ENCODE measurements at places on chromosomes 12 and 14.
A peak's percentile ranks its signal among the peaks of the same experiment; 100 is the strongest.

DNA sequence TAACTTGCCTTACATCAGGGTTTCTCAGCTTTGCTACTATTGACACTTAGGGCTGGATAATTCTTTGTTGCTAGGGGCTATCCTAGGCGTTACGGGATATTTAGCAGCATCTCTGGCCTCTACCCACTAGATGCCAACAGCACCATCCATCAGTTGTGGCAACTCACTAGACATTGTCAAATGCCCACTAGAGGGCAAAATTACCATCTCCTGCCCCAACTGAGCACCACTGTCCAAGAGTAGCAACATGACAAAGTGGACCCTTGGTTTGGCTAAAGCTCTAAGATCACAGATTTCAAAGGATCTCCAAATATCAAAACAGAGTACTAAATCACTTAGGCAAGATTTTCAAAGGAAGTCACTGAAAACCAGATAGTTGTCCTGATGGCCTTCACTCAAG, 251.7 kb upstream of the TBX3 start:
- DNase-seq = no peak

GRCh38 chr12:95908573-95908972, 33.8 kb downstream of the CCDC38 start:
- no peak for DNase-seq

DNA sequence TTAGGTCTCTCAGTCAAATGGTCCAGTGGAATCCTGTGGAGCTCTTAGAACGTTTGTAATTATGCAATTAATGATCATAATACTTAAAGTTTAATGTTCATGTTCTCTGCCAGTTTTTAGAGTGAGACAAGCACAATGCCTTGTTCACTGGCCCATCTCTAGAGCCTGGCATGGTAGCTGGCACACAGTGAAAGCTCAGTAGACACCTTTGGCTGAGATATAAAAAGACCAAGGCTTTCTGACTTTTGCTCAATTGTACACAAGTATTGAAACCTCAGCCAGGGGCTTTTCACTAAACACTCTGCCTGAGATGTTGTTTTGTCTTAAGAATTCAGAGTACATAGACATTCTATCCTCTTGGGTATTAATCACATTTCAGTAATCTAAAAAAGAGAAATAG, 241.8 kb upstream of the ATP2B1 start:
- no peak for DNase-seq

GRCh38 chr12:108341356-108341755, 2.2 kb upstream of the CMKLR1 start:
- DNase-seq = no peak

- DNase-seq = peak; percentile 35
Measured at GRCh38 chr12:14167005-14167628, 185.7 kb upstream of the GRIN2B start.

DNA sequence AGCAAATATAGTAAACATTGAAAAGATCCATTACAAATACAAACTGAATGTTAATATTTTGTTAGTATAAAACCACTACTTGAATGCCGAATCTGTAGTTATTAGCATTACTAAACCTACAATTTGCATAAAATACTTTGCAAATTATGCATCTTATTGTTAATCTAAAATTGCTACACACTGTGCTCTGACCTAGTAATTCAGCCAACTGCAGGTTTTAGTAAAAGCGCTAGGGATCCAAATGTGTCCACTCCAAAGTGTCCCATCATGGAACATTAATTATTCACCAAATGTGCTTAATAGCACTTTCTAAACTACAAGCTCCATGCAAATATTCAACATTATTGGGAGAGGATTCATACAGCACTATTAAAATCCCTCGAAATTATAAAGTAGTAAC, 14.3 kb downstream of the HECTD4 start:
- no peak for DNase-seq

DNA sequence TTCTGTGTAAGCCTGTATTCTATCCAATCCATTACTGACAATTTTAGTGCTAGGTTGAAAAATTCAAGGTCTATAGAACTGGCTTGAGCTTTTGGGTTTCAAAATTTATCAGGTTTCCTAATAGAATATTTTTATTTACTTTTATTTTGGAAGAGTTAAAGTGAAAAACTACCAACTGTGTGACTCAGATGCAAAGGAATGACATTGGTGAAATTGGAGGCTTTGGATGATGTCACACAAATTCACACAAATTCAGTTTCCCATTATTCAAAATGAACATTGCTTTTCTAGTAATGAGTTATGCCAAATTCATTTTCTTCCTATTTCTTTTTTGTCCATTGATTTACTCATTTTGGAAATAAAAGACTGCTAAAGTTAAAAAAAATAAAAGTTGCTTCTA, 186.9 kb downstream of the ALX1 start:
- no peak for DNase-seq

DNA sequence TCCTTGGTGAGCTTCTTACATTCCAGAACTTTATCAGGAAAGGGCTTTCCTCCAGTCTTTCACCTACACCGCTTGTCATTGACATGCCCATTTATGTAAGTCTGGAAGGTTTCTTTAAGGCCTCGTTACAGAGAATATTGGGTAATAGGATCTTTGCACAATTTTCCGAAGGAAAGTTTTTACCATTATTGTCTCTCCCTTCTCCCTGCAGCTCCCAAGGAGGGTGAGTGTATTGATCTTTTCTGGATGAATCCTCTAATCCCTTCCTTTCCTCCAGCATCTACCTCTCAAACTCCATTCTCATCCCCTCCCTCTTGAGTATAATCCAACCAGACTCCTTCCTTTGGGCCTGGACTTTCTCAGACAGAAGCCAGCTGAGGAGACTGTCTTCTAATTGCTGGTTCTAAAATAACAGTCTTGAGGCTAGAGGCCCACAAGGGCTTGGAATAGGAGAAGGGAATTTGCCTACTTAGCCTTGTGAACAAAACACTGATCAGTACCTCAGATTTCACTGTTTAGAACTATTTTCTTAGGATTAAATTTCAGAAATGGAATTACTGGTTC, 21.8 kb downstream of the WNK1 start:
- DNase-seq = no peak

GRCh38 chr14:77761205-77761931, 412 bp upstream of the SNW1 start:
- peak; percentile 97 for DNase-seq

DNA sequence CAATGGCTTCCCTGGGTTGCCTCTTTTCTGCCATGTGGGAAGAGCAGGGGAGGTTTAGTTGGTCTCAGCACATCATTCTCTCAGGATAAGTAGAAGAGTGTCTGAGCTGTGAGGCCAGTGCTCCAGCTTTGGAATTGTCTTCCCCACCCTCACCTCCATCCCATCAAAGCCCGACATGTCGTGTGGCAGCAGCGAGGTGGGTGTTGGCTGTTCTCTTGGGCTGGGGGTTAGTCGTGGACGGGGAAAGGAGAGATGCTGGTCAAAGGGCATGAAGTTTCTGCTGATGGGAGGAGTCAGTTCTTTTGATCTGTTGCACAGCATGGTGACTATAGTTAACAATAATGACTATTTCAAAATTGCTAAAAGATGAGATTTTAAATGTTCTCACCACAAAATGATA, 404.2 kb downstream of the TMEM121 start:
- DNase-seq = no peak

DNA sequence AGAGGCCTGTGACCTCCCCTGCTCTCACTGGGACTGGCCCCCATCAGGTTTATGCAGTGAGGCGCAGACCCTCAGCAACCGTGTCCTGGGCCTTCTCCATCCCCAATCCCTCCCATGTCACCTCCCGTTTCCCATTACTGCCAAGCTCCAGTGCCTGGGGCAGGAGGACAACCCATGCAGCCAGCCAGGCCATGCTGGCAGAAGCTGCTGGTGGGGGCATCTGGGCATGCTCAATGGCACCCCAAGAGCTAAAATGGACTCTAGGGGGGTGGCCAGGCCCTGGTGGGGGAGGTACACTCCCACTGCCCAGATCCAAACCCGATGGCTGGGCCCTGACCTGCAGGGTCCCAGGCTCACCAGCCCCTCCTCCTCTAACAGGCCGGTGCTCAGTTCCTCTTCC, 20.5 kb upstream of the GPR132 start:
- no peak for DNase-seq

DNA sequence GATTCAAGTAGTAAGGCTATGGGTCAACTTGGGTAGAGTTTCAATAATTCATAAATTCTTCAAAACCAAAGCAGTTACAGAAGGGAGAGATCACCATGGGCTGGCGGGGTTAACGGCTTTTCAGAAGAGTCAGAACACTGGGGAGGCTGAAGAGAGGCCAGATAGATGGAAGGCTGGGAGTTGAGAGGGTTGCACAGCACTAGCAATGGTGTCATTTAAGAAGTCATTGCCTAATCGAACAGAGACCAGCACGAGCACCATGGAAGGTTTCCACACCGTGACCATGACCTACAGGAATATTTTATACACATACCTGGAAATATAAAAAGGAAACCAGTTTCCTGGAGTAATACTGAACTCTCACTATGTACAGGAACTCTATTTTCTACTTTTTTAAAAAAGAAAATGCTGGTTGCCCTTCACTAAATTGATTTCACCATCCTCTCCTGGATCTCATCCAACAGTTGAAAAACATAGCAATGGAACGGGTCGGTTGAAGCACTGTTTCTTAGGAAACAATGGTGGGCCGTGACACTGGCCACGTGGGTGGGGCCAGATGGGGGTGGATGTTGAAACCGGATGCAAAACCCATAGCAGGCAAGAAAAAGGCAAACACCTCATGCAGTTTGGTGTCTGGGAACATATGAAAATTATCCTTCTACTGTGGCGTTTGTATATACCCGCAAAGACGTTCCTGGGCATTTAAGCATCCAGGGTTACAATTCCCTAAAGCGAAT, 38.0 kb upstream of the RIN3 start:
- no peak for DNase-seq

DNA sequence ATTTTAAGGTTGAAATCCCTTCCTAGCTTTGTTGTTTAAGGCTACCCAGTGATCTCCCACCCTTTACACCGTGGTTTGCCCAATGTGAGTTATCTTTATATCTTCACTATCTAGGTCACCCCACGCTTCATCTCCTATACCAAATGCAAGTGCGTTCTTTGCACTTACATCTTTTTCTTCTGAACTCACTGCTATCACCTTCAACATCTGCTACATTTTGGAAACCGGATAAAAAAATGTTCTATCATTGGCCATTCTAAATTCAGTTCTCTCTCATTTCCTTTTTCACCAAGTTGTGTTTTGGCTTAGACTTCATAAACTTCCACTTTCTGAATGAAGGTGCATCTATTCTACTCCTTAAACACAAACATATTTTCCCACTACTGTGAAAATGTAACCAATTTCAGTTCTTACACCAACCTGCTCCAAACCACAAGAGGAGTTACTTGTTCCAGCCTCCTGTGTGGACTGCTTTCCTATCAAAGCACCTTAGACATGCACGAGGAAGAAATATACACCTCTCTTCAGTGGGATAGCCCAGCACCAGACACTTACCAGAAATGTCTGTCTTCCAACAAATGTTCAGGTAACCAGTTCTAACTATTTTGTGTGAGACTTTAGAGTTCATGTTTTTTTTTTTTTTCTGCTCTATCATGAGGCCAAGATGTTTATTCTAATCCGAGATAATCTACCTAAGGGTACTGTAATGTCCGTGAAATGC, 21.9 kb downstream of the CLEC9A start:
- no peak for DNase-seq

DNA sequence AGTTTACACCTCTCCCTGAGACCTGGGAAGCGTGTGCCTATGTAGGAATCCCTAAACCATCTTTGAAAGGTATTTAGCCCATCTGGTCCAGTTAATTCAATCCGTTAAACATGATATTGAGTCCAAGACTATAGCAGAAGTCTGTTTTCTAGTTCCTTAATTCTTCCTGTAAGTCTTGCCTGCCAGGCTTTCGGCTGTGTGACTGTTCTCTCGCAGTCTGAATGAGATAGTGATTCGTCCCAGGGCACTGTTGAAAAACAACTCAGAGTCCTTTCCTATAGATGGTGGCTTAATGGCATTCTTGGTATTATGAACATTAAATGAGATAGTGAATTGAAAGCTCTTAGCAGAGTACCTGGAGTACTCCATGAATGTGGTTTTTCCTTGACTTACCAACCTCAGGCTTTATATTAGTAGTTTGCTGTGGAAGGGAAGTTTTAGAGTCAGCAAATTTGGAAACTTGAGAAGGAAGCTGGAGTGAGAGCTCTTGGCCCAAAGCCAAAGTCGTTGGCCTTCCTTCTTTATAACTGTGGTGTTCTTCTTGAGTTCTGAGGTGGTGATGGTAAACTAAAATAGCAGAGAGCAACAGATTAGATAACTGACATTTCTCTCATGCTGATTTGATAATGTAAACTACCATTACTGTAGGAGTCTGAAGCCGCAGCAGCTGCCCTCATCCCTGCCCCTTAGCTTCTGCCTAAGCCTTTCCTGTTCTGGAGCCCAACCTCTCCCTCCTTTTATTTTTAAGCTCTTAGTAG, 76.5 kb downstream of the TGFB3 start:
- DNase-seq = no peak

DNA sequence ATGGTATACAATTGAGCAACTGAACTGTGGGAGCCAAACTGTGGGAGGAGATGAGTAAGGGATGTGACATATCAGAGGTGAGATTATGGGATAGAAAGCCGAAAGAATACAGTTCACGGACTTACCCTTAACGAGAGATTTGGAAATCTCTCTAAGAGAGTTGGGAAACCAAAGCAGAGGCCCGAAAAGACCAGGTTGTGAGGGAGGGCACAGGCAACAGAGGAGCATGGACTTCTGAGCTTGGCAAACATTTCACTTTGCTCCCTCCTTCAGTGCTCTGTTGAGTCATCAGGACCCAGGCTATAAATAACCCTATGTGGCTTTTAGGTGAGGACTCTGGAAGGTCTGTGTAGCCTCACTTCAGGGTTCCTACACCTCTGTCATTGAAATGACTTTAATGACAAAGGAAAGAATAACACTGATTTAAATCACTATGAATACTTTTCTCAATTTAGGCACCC, 120.6 kb downstream of the TGFB3 start:
- peak; percentile 39 for DNase-seq

DNA sequence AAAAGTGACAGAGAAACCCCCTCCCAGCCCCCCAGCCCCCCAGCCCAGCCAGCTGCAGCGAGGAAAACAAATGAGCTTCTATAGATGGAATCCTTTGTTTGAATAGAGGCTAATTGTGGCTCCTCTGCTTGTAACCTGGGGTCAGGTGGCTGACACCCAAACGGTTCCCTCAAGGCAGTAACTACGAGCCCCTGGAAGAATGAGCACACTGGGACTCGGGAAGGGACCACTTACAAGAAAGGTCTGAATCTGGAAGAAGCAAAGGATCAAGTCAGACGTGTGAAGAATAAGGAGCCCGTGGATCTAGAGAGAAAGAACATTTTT, 108.7 kb upstream of the FUT8 start:
- no peak for DNase-seq

GRCh38 chr12:59375633-59376032, 220.2 kb upstream of the SLC16A7 start:
- no peak for DNase-seq

Data from HAP-1 (cell line).